ENCODE measurements at places on chromosomes 1 and 21.

- DNase-seq = no peak
Measured at GRCh38 chr1:233290396-233291034, 5.0 kb downstream of the PCNX2 start.

DNA sequence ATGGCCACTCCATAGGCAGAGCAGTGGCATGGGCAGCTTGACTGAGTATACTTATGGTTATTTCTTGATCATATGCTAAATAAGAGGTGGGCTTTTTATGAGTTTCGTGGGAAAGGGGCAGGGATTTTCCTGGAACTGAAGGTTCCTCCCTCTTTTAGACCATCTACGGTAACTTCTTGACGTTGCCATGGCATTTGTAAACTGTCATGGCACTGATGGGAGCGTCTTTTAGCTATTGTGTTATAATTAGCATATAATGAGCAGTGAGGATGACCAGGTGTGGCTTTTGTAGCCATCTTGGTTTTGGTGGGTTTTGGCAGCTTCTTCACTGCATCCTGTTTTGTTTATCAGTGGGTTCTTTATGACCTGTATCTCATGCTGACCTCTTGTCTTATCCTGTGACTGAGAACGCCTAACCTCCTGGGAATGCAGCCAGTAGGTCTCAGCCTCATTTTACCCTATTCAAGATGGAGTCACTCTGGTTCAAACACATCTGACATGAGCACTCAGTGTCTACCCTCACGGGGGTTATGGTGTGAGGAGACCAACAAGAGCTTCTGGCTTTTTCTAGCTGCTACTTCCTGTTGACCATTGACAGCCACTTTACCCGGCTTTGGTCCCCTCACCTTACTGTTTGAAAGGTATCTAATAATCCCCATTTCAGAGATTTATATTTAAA is 71.7 kb downstream of the GALNT2 start:
- no peak for DNase-seq

DNA sequence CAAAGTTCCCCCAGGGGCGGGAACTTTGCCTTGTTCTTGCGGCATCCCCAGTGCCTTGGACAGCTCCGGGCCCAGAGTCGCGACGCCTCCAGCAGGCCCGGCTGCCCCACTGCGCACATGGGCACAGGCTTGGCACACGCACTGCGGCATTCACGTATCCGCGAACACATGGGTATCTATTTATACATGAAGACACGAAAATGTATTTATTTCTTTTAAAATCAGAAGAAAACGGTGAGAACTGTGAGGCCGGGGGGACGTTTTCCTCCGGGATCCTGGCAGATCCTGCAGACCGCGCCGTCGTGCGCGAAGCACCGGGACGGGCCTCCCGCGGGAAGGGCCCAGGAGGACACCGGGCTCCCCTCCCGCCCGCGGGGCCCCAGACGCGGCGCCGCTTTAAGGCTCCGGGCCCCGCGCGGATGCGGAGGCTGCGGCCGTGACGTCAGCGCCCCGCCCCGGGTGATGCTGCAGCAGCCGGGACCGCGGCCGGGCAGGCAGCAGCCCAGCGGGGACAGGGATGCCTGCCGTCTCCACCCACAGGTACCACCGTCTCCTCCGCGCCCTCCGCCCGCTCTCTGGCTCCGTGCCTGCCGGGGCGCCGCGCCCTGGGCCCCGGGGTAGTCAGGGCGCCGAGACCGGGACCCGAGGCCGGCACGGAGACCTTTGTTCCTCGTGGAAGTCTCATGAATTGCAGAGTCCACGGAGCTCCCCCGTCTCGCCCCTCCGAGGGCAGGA is at the start of gene SLC45A1:
Gene SLC45A1, plus strand, starts transcription at position 468 of the 735 bp plus-strand sequence. CDS start 6,216 bp downstream, outside the sequence.
- peak; percentile 86 for DNase-seq

- peak; percentile 88 for DNase-seq
Measured at GRCh38 chr1:10210841-10211804, 753 bp downstream of the KIF1B start.

GRCh38 chr1:42010381-42010780 is 91.7 kb upstream of the HIVEP3 start:
- DNase-seq = no peak

- no peak for DNase-seq
Measured at GRCh38 chr1:224640018-224640417, 23.9 kb downstream of the CNIH3 start.

DNA sequence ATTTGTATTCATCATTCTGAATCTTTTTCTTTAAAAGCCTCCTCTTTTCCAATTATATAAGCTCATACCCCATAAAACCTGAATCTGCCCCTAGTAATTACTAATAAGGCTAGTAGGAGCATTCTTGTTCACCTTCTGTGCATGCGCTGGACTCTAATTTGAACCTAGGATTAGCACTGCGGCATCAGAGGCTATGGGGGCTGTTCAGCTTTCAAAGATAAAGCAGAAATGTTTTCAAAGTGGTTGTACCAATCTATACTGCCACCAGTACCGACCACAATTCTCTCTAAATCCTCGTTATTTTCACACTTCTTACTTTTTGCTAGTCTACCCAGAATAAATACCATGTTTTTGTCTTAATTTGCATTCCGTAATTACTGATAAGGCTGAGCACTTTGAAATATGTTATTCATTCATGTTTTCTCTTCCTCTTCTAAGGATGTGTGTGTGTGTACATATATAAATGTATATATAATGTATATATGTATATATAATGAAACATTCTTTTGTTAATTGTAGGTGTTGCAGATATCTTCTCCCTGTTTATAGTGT is 1.6 kb upstream of the DDX59 start:
- no peak for DNase-seq

DNA sequence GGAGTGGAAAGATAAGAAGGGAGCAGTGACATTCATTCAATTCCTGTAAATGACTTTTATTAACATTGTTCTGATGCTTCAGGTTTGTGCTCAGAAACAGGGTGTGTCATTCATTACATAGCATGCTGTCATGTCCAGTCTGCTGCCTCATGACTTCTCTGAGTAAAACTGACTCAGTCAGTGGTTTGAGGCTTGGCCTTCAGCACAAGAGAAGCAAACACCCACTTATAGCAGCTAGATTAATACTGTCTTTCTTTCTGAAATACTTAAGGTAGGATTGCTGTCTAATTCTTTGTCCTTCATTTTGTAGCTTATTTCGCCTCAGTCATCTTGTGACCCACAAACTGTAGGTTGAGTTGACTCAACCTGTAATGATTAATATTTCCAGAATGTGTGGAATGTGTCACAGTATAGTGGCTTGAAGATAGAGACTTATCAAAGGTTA is 32.9 kb downstream of the RASAL2 start:
- peak; percentile 66 for DNase-seq

DNA sequence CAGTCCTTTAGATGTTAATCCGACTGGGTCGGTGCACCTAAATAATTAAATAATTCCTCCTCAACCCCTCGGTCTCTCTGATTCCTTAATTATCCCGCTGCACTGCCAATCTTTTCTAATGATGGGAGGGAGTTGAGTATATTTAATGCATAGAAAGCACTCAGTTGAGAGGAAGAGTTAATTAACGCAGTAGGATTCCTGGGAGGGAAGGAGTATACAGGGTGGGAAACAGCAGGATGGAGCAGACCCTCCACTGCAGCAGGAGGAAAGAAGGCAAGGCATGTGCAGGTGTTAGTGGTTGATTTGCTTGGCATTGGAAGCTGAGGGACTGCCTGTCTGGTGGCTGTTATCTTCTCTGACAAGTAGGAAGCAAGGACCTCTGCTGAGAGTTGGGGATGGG is 9.9 kb upstream of the REN start:
- DNase-seq = no peak

GRCh38 chr1:88060750-88061491 is 623.2 kb upstream of the PKN2 start:
- no peak for DNase-seq

DNA sequence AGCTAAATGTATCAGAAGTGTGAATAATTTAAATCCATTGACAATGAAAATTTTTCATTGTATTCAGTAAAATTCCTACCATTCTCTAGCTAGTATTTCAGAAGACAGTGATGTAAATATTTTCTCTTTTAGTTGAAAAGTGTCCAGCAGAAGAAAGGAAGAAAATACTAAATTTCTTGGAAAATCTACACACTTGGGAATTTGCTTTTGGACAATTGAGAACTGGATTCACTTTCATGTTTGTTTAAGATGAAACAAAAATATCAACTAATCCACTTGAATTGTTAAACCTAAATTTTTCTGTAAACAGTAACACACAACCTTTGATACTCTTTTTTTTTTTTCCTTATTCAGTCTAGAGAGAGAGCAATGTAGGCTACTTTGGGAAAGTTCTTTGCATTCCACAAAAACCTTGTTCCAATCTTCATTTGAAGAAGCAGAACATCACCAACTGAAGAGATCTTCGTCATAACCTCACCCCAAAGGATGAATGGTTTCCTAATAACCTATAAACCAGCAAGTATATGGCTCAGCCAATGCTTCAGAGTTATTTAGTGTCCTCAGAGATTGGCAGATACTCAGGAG is 155.1 kb upstream of the GORAB start:
- DNase-seq = no peak

DNA sequence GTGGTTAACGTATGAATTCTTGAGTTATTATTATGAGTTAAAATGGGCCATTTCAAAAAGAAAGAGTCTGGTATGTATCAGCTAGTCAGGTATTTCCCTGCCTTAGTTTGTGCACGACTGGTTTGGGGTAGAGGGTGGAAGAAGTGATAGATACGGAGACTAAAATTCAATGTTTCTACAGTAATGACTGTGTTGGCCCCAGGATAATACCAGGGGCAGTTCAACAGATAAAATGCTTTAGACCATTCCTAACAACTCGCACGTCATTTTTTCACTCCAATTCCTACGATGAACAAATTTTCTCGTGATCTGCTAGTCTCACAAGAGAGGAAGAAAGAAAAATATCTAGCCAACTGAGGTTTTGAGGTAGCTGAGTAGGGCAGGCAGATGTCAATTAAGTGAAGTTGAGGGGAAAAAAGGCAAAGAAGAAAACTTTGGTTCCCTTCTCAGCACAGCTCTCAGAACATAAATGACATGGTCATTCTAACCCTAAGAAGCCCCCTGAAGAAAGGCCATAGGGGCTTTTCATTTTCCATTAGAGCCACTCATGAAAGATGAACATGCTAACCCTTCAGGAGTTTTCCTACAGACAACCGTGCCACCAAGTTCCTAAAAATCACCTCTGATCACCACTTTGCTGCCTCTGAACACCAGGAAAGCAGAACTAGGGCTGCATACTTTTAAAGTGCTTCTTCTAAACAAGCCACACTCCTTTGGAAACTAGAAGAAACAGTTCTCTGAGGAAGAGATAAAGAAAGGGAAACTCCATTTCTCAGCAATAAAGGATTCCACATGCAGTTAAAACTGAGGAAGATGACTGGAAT is 5.6 kb downstream of the MCOLN2 start:
- DNase-seq = no peak

GRCh38 chr1:244242446-244242845 is 191.4 kb downstream of the ZBTB18 start:
- DNase-seq = no peak

- DNase-seq = no peak
Measured at GRCh38 chr1:228827019-228827418, 91.7 kb downstream of the RHOU start.

GRCh38 chr1:93023281-93023680 is 55.8 kb upstream of the MTF2 start:
- DNase-seq = no peak

- no peak for DNase-seq
Measured at GRCh38 chr1:180971273-180971997, 51.2 kb downstream of the STX6 start.

DNA sequence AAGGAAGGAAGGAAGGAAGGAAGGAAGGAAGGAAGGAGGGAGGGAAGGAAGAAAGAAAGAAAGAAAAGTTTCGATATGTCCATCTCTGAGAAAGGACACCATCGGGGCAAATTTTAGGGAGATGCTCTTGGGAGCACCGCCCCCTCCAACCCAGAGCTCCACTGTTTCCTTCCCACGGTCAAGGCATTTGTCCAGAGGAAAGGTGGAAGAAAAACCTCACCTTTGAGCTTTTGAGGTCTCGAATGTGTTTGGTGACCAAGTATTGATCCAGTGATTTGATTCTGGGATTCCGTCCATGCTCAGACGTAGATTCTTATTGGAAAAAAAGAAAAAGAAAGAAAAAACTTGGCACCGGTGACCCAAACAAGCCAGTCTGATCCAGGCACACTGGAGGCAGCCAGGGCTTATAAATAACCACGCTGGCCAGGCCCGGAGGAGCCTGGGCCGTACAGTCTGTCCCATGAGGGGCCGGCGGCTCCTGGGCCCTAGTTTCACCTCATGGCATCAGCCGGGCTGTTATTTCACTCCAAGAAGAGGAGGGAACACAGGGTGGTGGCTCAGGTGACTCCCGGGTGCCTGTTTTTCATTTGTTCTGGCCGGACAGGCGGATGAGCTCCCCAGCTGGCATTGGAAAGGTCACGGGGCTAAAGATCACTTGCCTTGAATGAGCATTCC is 36.1 kb upstream of the SLC25A33 start:
- no peak for DNase-seq

DNA sequence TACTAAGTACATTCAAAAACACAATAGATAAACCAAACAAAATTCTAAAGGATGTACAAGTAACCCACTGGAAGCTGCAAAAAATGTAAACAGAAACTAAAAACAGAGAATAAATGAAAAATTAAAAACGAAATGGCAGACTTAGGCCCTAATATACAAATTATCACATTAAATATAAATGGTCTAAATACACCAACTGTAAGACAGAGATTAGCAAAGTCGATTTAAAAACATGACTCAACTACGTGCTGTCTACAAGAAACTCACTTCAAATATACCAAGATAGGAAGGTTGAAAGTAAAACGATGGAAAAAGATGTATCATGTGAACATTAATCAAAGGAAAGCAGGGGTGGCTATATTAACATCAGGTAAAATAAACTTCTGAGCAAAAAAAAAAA is 23.1 kb downstream of the SLC19A1 start:
- DNase-seq = no peak

DNA sequence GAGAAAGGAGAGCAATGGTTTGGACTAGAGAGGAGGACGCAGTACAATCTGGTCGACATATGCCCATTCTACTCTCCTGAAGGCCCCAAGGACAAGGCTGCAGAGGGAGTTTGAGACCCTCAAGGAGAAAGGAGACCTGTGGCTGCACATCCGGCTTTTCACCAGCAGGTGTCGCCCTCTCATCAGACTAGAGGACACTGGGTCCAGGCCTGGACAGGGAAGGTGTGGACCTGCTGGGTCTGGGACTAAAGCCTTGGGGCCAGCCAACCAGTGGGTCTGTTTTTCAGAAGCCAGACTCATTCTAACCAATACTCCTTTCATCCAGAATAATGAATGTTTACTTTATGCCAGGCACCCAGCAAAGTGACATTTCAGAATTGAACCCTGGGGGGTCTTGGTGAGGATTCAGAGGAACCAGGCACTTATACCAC is 5.0 kb downstream of the SRARP start:
- DNase-seq = peak; percentile 81

- peak; percentile 56 for DNase-seq
Measured at GRCh38 chr1:244381878-244382565, 69.7 kb downstream of the ADSS2 start.

GRCh38 chr1:77303387-77303786 is 21.6 kb downstream of the AK5 start:
- no peak for DNase-seq

GRCh38 chr1:181129771-181130606 is 41.5 kb downstream of the IER5 start:
- no peak for DNase-seq

- peak; percentile 2 for DNase-seq
Measured at GRCh38 chr1:185969524-185969991, 235.4 kb downstream of the HMCN1 start.
